ENCODE measurements at places on chromosomes 13 and 19. TPM values are rescaled to one million over a fixed set of nuclear protein-coding genes. Genes with fewer than 3 reads are reported as not detected.
A peak's percentile ranks its signal among the peaks of the same experiment; 100 is the strongest.

DNA sequence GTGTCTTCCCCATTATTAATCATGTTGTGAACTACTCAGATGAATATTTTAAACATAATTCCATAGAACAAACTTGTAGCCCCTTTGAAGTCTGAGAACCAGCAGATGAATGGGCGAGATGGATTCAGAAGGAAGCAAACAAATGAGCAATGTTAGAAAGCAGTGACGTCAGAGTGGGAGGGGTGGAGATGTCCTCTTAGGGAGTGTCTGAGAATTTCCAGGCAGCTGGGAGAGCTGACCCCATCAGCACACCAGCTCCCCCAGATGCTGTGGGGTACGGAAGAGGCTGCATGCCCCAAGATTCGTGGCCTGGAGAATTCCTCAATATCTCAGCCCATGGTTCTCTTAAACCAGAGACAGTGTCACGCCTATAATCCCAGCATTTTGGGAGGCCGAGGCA lies 68.6 kb downstream of the DPF1 start:
- DNase-seq, result no peak

DNA sequence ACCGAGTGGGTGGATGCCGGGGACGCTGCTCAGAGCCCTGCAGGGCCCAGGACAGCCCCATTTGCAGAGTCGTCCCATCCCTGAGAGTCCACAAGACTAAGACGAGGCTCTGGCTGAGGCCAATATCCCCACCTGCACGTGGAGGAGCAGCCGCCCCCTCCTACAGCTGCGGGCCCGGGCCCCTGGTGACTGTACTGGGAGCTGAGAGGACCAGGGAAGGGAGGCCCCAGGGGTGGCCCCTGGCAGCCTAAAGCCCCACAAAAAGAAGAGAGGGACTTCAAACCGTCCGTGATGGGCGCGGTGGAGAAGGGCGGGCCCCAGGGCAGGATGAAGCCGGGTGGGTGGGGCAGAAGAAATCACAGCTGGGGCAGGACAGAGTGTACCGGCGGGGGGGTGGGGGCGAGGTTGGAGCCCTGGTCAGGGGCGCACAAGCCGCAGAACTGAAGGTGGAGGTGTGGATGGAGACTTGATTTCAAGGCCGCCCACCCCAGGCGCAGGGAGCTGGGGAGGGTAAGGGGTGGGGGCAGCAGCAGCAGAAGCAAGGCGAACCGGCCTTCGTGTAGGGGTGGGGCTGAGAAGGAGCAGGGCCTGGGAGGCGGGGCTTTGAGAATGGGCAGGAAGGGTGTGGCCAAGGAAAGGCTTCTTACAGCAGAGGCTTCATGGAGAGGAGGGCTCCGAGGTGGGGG lies 12.9 kb downstream of the CFD start:
- DNase-seq, result peak; percentile 79

- no peak for DNase-seq
Measured at GRCh38 chr13:66723576-66723975, 506.6 kb downstream of the PCDH9 start.

DNA sequence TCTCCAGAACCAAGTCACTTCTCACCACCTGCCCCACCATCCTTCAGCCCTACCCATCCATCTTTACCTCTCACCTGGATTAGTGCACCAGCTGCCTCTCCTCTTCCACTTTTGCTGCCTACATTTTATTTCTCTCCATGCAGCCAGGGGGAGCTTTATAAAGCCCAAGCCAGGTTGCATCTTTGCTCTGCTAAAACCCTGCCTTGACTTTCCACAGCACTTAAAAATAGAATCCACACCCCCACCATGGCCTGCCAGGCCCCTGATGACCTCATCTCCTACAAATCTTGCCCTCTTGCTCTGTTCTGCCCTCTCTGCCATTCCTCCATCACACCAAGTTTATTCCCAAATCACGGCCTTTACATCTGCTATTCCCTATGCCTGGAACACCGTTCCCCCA lies 1.8 kb downstream of the HOOK2 start:
- no peak for DNase-seq

DNA sequence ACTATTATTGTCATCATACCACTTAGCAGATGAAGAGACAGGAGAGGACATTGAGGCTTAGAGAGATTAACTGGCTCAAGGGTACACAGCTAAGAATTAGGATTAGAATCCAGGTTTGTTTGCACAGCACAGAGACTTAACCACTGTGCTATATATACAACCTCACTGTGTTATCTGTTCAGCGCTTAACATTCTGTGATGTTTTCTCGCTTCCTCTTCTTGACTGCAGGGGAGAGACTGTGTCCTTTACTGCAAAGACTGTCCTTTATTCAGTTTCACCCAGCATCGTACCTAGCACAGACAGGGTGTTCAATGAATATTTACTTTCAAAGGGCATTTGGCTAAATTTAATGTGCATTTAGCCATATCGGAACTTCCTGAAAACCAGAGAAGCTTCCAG lies 54.9 kb upstream of the PCDH8 start:
- DNase-seq, result no peak

DNA sequence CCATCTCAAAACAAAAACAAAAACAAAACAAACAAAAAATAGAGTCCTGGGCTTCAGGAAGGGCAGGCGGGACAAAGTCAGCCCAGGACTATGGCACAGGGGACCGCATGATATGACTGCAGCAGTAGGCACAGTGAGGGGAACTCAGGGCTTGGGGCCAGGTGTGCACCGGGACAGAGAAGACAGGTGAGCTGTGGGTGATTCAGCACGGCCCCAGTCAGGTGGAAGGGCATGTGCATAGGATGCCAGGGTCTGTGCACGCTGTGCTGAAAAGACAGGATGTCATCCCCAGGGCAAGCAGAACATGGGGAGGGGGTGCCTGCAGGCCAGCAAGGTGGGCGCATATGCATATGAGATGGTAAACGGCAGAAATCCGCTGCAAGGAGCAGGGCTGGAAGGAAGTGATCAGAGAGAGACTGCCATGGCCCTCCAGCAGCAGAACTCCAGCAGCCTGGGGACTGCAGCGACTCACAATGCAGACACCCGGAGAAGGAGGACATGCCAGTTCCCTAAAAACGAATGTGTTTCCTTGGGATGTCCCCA lies 15.0 kb downstream of the EPS15L1 start:
- DNase-seq, result no peak

- no peak for DNase-seq
Measured at GRCh38 chr19:14160017-14160703, 23.8 kb upstream of the ASF1B start.

- DNase-seq, result no peak
Measured at GRCh38 chr13:51148223-51148951, 37.3 kb upstream of the C13orf42 start.

- no peak for DNase-seq
Measured at GRCh38 chr13:43852923-43853404, 26.6 kb downstream of the CCDC122 start.

- no peak for DNase-seq
Measured at GRCh38 chr19:5844456-5845433, 5.2 kb upstream of the FUT6 start.

DNA sequence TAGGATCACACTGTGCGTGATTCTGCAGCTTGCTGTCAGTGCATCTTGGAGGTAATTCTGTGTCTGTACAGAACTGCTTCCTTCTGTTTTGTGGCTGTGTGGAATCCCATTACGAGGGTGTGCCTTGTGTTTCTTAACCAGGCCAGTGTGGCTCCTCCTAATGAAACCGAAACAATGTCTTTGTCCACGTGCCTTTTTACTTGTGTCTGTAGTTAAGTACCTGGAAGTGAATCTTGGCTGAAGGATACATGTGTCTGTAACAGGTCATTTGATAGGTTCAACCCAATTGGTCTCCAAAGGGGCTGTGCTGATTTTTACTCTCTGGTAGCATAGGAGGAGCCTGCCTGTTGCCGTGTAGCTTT lies 13.1 kb downstream of the NOP53 start:
- DNase-seq, result no peak

DNA sequence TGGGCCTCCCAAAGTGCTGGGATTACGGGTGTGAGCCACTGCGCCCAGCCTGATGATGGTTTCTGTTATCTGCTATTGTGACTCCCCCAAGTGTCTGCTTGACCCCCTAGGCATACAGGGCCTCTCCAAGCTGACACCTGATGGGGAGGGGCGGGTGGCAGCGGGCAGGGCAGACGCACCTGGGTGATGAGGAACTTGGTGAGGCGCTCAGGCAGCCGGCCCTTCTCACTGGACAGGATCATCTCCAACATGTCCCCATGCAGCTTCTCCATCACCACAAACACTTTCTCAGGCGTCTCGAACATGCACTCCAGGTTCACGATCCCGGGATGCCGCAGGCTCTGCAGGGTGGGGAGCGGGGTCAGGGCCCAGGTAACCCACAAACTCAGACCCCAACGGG lies 27.6 kb downstream of the PRKD2 start:
- DNase-seq, result no peak

DNA sequence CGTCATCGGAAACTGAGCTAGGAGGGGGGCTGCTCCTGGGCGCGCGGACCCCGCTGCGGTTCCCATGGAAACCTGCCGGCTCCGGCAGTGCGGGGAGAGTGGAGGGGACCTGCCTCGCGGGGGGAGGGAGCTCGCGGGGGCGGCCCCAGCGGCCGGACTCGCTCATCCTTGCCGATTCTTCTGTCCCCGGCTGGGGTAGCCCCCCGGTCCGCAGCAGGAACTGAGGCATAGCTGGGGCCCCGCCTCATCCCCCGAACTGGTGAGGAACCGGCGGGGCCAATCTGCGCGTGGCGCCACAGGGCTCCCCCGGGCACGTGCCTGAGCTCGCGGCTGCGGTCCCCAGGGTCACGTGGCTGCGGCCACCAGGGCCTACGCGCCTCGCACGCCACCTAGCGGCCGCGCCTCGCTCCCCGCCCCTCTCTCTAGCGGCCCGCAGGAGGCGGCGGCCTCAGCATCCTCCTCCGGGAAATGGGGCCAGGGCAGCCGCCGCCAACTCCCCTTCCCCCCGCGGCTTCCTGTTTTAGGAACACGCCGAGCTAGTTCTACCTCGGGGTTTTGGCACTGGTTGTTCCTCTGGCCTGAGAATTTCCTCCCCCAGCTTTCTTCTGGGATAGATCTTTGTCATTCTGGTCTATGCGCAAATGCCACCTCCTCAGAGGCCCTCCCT lies 1.7 kb upstream of the ELAVL3 start:
- peak; percentile 88 for DNase-seq

DNA sequence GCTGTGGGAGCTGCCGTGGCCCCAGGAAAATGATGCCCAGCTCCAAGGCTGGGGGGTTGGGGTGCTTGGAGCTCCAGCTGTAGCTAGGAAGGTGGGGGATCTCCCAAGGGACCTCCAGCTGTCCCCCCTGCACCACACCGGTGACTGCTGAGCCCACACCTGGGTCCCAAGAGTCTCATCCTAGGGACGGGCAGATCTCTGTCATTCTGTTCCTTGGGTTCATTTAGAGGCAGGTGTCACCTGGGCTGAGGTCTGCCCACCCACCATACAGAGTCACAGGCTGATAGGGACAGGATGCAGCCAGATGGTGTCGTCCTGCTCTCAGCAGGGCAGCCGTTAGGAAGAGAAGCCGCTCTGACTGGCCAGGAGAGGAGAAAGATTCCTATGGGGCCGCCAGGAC lies 5.3 kb downstream of the F2RL3 start:
- no peak for DNase-seq

GRCh38 chr19:7944177-7944761 lies 803 bp upstream of the TIMM44 start:
- peak; percentile 95 for DNase-seq

GRCh38 chr13:101829484-101829883 lies 377.0 kb downstream of the ITGBL1 start:
- DNase-seq, result no peak

DNA sequence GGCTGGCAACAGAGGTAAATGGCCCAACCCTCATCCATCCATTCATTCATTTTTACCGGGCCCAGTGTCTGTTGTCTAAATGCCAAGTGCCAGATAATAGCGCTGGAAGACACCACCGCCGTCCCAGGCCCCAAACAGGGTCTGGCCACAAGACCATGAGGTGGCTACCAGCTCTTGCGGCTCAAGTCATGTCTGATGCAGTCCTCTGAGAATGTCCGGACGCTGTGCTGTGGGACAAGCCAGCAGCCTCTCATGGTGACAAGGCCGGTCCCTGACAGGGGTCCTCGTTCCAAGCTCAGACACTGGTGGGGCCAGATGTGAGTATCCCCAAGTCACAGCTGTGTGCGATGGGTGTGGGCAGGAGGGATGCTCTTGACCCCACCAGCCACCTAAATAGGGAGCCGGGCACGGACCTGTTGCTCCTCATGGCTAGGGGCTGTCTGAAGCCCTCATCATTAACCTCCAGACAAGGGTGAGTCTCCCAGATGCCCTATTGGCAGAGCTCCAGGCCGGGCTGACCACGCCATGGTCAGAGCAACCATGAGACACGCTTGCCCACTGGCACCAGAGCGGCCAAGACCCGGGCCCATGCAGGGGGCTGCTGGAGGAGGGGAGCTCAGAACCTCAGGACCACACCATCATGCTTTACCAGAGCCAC lies 58.4 kb downstream of the MLLT1 start:
- no peak for DNase-seq

GRCh38 chr13:44969551-44970484 lies 19.5 kb downstream of the NUFIP1 start:
- peak; percentile 77 for DNase-seq

GRCh38 chr19:1162404-1163282 lies 11.4 kb downstream of the SBNO2 start:
- DNase-seq, result no peak

- DNase-seq, result peak; percentile 57
Measured at GRCh38 chr13:27971236-27971645, 2.1 kb upstream of the CDX2 start.

DNA sequence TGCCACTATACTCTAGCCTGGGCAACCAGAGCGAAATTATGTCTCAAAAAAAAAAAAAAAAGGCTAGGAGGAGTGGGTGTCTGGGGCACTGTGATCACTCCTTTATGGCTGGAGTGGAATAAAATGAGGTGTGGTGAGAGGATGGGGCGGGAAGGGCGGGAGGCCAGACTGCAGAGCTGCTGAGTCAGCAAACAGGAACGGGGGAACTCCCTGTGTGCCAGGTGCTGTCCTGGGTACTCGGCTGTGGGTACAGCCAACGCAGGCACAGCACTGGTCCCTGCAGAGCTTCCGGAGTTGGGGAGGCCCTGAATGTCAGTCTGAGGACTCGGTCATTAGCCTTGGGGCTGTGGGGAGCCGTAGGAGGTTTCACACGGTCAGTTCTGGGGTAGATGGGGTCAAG lies 5.7 kb downstream of the PRPF31 start:
- DNase-seq, result no peak

FCAR gene
- 0.41 TPM for polyA plus RNA-seq

SIGLEC10 gene
- not detected for polyA plus RNA-seq

SULT2A1 gene
- 120 TPM for polyA plus RNA-seq

NXNL1 gene
- 0.17 TPM for polyA plus RNA-seq

CD22 gene
- 1.9 TPM for polyA plus RNA-seq

GJB6 gene
- polyA plus RNA-seq, result 1.2 TPM

CYP2A13 gene
- not detected for polyA plus RNA-seq

ZNF506 gene
- polyA plus RNA-seq, result 16.4 TPM

KLK4 gene
- polyA plus RNA-seq, result 0.33 TPM

PPFIA3 gene
- 8.2 TPM for polyA plus RNA-seq

METTL21C gene
- not detected for polyA plus RNA-seq

CBLC gene
- polyA plus RNA-seq, result 39.7 TPM

AMH gene
- 20.9 TPM for polyA plus RNA-seq

TLE2 gene
- polyA plus RNA-seq, result 71.1 TPM

DKKL1 gene
- polyA plus RNA-seq, result 4.0 TPM
